ENCODE measurements at places on chromosomes 3 and 15.

DNA sequence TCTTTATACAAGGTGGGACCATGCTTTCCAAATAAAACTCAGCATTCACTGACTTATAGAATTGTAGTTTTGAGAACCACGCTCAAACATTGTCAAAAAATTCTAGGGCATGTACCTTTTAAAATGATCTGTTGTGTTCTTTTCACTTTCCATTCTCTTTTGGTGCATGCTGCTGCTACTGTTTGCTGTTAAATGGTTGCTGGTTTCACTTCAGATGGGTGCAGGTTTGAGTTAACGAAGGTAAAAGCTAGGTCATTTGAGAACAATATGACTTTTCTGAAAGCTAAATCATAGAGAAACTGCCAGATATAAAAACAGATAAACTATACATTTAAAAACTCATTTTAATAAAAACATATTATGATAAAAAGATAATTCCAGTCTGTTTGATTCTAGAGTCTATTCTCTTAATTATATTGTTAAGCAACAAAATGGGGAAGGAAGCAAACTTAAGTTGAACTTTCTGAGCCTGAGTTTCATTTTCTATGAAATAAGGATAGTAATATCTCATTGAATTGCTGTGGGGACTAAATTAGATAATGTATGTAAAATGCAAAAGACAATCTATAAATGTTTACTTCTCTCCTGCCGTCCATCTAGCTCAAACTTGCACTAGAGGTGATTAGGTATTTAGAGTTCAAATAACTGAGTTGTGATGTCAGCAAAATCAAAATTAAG lies 82.4 kb downstream of the OXSM start:
- no peak for DNase-seq

DNA sequence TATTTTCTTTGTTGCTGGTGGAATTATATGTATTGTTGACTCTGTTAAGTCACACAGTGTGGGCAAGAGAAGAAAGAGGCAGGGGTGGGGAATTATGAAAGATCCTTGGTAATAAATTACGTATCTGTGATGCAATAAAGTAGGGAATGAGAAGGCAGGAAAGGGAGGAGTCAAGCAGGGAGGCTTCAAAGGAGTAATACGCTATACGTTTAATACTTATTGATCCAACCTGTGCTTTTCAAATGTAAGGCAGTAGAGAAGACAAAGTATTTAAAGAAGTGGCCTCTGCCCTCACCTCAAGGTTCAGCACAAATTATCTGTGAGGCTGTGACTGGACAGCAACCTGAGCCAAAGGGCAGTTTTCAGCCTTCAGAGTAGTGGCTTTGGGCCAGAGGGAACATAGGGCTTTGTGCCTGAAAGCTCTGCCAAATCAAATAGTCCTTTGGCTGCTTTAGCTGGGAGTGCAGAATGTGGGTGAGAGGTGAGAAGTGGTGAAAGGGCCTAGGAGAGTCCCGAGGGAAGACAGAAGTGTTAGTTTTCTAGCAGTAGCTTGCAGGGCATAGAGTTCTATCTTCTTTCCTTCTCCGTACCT lies 1.2 kb upstream of the PLIN1 start:
- DNase-seq = peak; percentile 76

DNA sequence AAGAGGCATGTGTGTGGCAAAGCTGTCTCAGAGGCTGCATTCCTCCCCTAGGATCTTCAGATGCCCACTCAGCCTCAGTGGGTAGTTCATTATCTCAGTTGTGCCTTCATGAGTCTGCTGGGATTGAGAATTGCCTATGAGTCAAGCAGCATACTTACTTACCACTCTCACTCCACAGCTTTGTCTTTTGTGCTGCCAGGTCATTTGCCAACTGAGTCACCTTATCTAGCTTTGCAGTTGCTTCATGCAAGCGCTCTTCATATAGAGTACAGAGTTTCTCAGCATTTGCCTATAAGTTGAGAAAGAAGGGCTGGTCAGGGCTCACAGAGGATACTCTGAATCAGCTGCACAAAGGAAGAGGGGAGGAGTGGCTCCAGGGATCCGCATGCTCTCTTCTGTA lies 89.5 kb downstream of the MYH15 start:
- DNase-seq = peak; percentile 83

- no peak for DNase-seq
Observed at GRCh38 chr15:41011055-41011815, 58.0 kb downstream of the CHAC1 start.

GRCh38 chr3:21621181-21621651 lies 129.8 kb downstream of the ZNF385D start:
- DNase-seq = peak; percentile 65

DNA sequence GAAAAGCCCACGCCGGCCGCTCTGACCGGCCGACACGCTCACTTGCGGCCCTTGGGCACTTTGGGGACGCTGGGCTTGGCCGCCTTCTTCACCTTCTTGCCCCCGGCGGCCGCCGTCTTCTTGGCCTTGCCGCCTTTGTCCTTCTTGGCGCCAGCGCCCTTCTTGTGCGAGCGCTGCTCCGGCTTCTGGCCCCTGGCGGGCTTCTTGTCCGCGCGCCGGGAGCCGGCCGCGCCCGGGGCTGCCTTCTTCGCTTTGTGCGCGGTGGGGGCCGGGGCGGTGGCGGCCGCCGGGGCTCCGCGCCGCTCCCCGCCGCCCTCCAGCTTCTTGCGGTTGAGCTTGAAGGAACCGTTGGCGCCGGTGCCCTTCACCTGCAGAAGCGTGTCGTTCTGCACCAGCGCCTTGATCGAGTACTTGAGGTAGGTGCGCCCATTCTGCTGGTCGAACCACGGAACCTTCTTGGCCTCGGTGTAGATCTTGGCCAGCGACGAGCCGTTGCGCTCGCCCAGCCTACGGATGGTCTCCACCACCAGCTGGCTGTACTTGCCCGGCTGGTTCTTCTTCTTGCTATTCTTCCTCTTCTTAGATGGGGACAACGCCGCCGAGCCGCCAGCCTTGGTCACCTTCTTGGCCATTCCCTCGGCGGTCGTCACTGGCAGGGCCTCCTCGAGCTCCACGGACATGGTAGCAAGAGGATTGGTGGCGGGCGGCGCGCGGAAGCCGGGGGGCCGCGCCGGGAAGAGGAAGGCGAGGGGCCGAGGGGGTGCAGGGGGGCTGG lies 36.7 kb downstream of the HMCES start:
- DNase-seq = peak; percentile 33

DNA sequence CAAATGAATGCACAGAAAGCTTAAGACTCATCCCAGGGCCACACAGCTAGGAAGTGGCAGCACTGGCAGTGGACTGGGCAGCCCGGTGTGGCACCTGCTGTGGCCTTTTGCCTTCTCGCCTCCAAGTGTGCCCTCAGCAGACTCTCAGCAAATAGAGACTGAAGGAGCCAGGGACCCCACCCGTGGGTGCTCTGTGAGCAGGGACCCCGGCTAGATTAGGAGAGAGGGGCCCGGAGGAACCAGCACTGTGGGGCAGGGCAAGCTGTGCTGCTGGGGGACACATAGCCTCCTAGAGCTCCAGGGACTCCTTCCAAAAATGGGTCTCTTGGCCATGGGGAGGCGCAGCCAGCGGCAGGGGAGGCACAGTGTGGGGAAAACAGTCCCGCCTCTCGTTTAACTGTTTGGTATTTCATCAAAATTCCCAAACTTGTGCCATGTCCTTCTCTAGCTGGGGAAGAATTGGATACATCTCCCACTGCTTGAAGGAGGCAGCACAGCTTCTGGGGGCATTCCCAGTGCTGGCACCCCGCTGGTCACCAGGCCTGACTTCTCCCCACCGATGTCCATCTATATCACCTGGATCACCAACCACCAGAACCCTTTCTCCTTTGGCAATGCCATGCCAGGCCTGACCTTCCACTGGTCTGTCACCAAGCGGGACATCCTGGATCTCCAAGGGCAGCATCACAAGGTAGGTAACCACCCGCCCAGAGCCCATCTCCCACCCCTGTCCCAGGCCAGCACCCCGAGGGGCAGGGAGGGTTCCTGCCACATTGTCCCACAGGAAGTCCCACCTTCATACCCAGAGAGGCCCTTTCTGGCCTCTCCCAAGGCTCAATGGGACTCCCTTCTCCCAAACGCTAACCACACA lies 12.0 kb upstream of the TXNRD3 start:
- no peak for DNase-seq

DNA sequence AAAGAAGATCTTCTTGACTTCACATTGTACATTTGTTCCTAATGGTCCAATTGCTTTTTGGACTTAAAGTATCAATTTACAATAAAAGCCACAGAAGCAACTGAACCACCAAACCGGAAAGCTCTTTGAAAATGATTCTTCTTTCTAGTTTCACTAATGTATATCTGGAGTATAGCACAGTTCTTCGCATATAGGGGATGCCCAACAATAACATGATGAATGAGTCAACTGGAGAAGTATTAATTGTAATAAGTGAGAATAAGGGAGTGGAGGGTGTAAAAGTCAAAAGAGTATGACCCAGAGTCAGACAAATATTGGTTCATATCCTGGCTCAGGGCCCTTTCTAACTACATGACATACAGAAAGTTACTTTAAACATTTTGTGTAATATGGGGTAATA lies 425.2 kb downstream of the ZBTB20 start:
- DNase-seq = no peak

DNA sequence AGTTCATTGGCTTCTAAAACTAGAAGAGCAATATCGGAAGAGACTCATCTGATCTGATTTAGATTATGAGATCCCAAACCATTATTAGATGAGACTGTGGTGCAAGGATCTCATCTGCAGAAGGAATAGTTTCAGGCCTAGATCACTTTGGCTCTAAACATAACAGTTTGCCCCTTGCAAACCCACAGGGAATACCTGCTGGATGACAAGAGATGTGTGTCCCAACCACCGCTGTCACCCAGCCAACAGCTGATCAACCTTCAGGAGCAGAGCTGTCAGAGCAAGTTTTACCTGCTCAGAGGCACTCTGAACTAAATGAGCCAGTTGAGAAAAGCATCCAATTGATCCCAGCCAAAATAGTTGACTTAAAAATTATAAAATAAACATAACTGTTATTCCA lies 64.0 kb upstream of the ST3GAL6 start:
- DNase-seq = no peak

DNA sequence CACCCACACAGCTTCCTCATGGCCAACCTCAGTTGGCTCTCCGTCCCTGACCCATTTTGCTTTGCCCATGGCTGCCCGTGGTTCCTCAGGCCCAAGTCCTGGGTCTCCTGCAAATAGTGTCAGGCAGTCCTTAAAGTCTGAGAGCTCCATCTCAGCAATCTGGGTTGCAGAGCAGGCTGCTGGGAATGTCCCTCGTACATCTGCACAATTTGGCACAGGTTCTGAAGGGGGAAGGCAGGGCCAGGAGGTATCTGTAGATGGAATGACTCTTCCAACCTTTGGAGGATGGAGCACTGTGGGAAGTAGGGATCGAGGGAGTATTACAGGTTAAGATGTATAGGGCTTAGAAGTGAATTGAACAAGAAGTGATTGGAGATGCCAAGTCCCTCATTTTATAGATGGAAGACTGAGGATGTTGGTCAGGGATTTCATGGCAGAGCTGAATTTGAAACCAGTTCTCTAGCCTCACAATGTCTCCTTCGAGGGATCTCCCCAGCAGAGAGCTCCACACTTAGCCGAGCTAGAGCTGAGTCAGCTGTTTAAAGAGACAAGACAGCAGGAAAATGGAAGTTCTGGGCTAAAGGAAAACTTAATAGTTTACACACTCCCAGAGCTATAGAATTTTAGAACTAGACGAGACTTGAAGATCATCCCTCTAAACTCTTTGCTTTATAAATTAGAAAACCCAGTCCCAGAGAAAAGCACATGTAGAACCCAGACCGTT lies 9.2 kb downstream of the CKMT1A start:
- no peak for DNase-seq

DNA sequence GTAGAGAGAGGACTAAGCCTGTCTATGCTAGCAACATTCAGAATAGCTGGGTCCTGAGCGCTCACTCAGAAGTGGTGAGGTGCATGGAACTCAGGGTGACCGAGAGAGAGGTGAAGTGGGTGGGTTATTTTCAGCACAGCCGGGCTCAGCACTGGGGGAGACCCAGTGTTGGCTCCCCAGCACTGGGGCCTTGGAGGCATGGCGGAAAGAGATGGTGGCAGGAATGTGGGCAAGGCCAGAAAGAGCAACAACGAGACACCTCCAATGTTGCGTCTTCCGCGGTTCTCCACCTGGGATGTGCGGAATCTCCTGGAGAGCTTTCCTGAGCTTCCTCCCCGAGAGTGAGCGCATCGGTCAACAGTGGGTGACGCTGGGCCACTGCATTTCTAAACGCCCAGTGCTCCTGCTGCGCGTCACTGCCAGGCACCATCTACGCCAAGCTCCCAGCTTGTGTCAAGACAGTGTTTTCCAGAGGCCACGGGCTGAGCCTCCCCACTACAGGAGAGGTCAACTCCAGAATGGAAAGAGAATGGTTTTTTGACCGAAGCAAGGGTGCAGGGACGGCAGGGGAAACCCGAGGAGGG lies 148.4 kb downstream of the ADAMTS17 start:
- DNase-seq = no peak

GRCh38 chr3:26259176-26259575 lies 363.4 kb upstream of the LRRC3B start:
- no peak for DNase-seq

DNA sequence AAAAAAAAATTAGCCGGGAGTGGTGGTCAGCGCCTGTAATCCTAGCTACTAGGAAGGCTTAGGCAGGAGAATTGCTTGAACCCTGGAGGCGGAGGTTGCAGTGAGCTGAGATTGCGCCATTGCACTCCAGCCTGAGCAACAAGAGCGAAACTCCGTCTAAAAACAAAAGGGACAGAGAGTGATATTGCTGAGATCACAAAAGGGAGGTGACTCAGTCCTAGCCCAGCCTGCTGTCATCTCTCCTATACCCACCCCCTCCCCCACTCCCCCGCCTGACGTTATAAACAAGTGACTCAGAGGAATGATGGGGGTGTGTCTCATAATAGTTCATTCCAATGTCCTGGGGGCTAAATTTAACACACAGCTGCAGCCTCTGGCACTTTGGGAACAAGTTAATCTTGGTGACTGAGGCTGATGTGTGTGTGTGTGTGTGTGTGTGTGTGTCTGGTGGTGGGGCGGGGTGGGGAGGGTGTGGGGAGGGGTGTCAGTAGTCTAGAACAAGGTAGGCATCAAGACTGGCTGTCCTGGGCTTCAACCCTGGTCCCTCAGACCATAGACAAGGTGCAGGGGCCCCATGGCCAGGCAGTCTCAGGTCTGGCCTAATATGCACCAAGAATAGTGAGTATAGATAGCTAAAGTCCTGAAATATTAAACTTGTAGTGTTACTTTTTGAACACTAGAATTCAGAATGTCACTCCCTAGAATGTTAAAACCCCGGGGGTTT lies 1.3 kb upstream of the KLHL40 start:
- DNase-seq = peak; percentile 82

- DNase-seq = peak; percentile 79
Observed at GRCh38 chr15:81023483-81024264, 23.0 kb downstream of the TLNRD1 start.

DNA sequence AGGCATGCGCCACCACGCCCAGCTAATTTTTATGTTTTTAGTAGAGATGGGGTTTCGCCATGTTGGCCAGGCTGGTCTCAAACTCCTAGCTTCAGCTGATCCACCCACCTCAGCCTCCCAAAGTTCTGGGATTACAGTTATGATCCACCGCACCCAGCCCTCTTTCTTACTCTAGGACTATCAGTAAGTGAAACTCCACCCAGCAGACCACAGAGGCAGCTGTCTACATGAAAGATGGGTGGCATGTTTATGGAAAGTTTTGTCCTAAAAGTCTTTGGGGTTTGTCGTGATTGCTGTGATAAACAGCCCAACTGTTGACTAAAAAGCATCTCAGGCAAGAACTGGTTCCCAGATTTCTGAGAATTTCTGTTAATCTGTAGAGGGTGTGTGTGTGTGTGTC lies 10.9 kb downstream of the ARL6IP5 start:
- no peak for DNase-seq
